ENCODE measurements at places on chromosomes 2 and 18.

GRCh38 chr2:620471-621302 lies 56.5 kb downstream of the TMEM18 start:
- DNase-seq: no peak

GRCh38 chr2:24164416-24164973 lies 10.4 kb upstream of the FAM228A start:
- DNase-seq: no peak

GRCh38 chr18:33839452-33840211 lies 261.6 kb downstream of the ASXL3 start:
- peak; percentile 34 for DNase-seq

DNA sequence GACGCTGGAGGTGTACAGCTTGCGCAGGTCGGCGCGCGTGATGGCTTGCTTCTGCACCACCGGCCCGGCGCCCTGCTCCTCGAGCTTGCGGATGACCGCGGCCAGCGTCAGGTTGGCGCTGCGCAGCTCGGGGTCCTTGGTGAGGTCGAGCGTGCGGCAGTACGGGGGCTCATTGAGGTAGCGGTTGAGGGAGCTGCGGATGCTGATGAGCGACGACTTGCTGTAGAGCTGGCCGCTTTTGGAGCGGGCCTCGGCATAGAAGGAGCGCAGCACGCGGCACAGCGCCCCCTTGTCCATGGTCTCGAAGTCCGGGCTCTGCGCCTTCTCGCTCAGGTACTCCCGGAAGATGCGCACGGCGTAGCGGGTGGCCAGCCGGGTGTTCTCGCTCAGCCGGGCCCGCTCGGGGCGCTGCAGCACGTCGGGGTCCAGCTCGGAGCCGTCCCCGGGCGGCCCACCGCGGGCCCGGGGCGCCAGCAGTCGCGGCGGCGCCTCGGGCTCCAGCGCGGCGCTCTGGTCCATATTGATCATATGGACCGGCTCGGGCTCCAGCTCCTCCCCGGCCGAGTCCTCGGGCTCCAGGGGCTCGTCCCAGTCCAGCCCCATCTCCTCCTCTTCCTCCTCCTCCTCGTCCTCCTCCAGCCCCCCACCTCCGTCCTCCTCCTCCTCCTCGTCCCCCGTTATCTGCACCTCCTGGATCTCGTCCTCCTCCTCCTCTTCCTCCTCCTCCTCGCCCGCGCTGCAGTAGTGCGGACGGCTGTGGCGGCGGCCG lies 523 bp downstream of the KCTD1 start:
- peak; percentile 63 for DNase-seq

DNA sequence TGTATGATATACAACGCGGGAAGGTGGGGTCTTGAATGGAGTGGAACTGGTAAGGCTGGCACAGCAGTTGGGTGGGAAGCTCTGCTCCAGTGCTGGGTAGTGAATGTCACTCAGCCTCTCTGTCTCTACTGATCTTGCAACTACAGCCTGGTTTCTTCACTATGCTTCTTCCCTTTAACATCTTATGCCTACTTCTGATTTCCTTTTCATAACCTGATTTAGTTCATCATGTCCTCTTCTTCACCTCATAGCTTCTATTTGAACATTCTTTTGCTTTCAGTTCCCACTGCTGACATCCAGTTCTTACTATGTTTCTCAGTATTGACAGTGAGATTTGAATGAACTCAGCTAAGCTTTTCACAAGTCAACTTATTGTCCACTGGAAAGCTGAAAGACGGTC lies 286.2 kb downstream of the ARL6IP6 start:
- DNase-seq: no peak

DNA sequence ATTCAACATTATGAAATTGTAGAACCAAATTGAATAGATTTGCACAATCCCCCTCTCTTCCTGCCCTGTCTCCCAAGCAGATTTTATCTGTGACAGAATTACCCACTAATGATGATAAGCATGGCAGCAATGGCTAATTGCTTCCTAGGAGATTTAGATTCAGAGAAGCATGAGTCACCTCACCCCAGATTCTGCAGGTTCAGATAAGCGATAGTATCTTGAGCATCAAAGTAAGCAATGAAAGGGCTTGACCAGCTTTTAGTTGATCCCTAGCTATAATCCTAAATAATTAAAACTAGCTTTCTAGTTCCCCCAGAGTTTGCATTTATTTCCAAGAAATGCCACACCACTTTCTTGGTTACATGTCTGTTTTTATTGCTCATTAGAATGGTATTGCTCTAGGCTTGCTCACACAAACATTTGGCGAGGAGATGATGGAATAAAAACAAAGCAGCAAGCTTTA lies 204.3 kb downstream of the GULP1 start:
- DNase-seq: no peak

DNA sequence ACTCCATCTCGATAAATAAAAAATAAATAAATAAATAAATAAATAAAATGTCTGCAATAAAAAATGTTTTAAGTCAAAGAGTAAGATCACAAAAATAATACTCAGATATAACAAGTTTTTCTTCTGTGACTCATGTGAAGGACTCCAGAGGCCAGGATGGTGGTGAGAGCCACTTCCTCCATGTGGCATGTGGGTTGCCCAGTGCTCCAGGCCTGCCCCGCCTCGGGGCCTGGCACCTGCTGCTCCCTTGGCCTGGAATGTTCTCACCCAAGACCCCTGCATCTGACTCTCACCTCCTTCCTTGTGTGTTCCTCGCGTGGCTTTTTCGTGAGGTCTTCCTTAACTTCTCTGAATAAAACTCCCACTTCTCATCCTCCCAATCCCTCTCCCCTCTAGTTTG lies 77.4 kb upstream of the LDLRAD4 start:
- DNase-seq: no peak

DNA sequence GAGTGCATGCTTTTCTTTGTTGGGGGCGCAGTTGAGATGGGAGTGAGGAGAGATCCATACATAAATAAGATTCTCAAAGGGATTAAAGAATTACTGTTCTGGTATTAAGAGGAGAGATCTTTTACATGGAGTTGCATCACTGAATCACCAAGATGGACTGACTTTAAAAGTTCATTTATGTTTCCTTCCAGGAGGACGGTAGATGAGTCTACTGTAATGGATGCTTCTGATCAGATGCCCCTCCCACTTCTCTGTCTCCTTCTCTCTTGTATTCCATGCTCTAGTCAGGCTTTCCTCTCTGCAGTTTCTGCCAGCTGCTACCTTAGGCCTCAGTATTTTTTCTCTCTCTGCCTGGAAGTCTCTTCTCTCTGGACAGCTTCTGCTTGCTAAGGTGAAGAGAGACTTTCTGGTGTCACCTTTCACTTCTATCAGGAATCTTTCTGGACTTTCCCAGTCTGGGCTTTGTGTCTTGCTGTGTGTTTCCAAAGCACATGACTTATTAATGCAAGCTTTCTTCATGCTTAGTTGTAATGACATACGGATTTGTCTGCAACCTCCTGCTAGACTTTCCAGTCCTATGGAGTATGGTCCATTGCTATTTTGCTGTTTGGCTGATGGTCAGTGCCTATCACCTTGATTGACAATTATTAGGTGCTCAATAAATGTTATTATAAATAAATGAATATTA lies 23.6 kb downstream of the FAM171B start:
- DNase-seq: no peak

DNA sequence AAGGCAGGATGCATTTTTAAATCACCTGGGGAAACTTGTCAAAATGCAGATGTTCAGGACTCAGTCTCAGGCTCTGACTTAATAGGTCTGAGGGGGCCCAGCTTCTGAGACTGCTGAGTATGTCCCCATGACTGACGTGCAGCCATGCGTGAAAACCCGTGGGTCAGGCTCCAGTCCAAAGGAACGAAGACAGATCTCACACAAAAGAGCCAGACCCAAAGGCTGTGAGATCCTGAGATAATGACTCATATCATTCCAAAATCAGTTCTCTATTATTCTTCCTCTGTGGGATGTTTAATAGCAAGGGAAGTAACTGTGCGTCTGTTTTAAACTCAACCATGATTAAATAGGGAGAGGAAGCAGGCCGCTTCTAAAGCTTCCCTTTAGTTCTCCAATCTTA lies 107.4 kb upstream of the ACAA2 start:
- DNase-seq: no peak

DNA sequence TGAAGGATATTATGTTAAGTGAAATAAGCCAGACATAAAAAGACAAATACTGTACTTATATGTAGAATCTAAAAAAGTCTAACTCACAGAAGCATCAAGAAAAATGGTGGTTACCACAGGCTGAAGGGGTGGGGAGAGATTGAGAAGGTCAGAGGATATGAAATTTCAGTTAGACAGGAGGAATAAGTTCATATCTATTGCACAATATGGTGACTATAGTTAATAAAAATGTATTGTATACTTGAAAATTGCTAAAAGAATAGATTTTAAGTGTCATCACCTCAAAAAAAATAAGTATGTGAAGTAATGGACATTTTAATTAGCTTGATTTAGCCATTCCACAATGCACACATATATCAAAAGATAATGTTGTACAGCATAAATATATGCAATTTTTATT lies 19.8 kb downstream of the ACMSD start:
- DNase-seq: no peak

- no peak for DNase-seq
These were observed 794 bp downstream of the NOTO start for GRCh38 chr2:73203055-73203681.

DNA sequence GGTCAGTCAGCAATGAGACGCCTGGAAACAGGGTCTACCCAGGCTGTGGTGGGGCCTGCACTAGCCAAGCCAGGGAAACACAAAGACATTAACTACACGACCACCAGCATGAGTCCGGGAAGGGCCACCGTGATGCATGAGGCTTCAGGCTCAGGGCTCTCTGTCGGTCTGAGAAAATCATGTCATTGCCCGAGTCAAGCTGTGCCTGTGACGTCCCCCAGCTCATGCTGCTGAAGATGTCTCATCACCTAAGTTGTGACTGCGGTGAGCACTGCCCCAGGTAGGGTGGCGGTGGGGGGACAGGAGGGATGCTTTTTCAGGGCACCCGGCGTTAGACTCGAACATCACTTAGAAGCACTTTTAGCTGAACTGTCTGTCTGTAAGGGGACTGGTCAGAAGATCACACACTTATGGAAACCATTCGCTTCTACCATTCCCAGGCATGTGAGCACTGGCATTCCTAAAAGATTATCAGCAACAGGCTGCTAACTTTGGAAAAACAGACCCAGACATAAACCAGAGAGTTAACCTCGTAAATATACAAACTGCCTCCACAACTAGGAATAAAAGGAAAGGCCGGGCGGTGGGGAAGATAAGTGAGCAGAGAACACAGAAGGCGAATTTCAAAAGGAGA lies 234.5 kb downstream of the HDAC4 start:
- DNase-seq: no peak

DNA sequence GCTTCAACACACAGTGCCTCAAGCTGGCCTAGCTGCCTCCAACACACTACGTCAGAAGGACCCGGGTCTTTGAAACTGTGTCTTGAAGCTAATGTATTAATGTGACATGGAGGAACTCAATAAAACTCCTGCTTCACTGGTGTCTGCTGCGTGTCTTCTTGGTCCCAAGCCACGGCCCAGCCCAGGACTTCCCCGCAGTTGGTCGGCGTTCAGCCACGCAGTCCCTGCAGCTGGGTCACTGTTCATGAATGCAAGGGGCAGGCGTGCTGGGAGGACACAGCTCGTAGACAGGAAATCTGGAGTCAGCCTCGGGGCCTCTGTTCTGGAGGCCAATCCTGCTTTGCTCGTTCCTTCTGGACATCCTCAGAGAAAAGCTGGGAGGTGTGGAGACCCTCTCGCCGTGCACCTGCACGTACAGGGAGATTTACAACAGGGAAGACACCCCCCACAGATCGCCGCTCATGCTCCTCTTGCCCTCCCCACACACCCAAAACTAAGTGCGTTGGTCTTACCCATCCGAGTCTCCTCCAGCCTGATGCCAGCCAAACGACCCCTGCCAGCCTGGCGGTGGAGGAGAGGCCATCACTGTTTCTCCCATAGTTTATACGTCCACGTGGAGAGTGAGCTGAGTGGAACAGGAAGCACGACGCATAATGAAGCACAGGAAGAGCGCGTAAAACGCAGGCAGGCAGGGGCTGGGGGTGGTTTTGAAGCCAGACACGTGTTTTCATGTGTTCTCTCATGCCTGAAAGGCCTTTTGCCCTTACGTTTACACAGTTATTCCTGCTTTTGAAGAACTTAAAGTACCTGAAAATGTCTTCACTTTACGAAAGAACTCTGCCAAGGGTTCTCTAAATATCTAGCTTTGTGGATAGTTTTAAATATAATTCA lies 39.7 kb downstream of the ADI1 start:
- DNase-seq: no peak

GRCh38 chr2:11762799-11763461 lies 16.5 kb downstream of the LPIN1 start:
- no peak for DNase-seq

DNA sequence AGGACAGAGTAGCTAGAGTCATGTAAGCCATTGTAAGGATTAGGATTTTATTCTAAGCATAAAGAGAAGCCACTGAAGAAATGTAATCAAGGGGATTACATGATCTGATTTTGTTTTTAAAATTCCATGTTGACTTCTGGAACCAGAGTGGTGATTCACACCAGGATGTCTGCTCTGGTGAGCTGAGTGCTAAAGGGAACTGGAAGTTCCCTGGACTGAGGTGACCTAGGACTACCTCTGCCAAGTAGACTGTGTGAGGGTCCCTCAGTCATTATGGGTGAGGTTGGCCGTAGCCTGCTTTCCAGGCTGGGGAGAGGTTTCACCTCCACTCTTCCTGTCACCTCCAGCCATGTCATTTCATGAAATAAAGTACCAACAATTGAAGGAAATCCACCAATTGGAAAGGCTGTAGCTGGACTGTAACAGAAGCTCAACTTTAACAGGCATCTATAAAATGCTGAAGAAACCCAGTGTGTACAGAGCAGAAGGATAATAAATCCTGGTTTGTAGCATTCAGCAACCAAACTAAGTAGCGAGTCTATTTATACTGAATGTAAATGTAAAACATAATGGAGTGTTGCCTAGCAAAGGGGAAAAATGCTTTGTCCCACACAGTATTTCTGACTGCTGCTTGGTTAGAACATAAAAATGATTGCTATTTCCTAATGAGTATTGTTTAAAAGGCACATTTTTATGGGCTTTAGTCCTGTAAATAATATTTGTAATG lies 507.4 kb upstream of the PKDCC start:
- no peak for DNase-seq

- DNase-seq: no peak
These were observed 90.6 kb downstream of the TWIST2 start for GRCh38 chr2:238938401-238939055.

DNA sequence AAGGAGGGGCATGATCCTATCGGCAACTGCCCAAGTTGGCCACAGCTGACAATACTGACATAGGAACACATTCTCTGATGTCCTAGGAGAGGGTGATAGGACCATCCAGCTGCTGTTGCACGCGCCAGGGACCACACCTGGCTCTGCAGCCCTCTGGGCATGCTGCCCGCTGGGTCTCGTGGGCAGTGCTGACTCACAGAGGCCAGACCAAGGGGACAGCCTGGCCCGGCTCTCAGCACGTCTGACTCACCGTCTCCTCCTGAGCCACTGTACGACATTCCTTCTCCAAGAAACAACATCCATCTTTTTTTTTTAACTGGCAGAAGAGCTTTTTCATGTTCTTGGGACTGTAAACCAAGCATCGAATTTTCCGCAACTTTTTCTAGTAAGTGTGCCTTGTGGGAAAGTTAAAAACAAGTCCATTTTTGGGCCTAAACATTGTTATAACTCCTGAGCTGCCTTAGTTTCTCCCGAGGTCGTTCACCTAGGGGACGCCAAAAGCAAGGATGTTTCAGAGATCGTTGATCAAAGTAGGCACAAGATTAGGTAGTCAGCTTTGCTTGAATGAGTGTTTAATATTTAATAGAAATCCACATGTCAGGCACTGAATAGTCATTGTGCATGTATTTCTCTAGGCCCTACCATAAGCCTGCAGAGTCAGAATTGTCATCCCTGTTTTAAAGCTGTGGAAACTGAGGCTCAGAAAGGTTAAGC lies 100.3 kb downstream of the TTC32 start:
- no peak for DNase-seq

Measured in NCI-H526 treated with DMSO at 0.1 percent for 48 hours (cell line).